ENCODE measurements at places on chromosomes 3 and 15.

DNA sequence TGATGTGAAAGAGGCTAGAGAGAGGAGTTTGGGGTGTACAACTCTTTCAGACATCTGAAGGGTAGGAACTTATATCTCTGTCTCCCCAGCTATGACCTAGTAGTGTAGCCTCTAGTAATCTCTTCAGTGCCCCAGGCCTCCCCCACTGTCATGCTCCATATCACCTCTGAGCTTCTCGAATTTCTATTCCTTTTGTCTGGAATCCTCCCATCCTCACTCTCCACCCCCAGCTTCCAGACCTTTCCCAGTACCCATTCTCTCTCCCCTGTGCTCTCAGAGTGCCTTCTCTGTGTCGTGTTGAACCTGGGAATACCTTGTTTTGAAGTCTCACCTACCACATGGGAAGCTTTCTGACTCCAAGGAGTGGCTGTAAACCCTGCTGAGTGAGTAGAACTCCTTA is 3.6 kb upstream of the RBPMS2 start:
- no peak for DNase-seq

DNA sequence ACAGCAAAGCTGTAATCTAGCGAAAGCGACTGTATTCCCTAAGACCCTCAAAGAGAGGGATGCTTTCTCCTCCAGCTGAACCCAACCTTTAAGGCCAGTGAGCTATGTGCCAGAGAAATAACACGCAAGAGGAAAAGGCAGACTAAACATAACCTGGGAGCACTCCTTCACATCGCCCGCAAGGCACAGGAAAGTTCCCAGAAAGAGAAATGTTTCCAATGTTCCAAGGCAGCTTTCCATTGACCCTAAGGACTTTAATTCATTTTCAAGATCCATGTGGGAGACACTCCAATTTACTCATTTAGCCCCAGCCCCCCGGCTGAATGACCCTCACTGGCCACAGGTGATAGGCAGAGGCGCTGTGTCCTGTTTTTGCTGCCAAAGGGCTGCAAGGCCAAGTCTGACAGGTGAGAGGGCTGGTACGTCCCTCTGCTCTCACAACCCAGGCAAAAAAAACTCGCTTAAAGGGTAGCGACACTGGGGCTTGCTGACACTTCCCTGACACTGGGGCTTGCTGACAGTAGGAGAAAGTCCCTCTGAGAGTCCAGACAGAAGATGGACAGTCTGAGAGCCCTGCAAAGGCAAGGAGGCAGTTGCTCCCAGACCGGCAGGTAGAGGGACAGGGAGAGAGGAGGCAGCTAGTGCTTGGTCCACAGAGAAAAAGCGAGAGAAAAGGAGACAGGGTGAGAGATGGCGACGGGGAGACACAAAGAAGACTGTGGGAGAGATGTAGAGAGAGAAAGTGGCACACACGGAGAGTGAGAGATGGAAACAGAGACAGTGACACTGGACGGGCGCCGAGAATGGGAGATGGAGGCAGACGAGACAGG is 702 bp downstream of the ARHGEF3 start:
- no peak for DNase-seq

- DNase-seq, result no peak
These were observed 25.4 kb upstream of the ALPK3 start for GRCh38 chr15:84791763-84792162.

GRCh38 chr3:79019137-79019923 is 748.5 kb downstream of the ROBO1 start:
- no peak for DNase-seq

GRCh38 chr15:27017168-27017809 is 46.3 kb downstream of the GABRG3 start:
- DNase-seq, result no peak

GRCh38 chr15:79494963-79495755 is 63.0 kb downstream of the MINAR1 start:
- no peak for DNase-seq

DNA sequence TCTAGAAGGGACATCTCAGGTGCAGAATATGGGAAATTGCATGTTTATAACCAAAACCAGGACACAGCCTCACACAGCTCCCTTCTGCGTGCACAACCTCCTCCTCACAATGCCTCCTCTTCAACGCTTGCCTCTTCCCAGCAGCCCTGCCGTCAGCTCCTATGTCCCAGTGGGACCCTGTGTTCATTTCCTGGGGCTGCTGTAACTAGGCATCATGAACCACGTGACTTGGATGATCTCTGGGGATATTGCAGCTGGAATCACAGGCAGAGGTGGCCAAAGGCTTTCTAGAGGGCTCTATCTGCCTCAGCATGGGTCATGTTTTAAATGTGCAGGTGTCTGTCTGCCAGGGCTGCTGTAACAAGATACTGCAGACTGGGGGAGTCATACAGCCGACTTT is 375.3 kb downstream of the OCA2 start:
- DNase-seq, result no peak

- no peak for DNase-seq
These were observed 26.3 kb downstream of the COL6A6 start for GRCh38 chr3:130543322-130543721.

- DNase-seq, result no peak
These were observed 114.6 kb downstream of the LRIG1 start for GRCh38 chr3:66386011-66386924.

GRCh38 chr3:194705761-194706160 is 20.1 kb downstream of the FAM43A start:
- no peak for DNase-seq

- no peak for DNase-seq
These were observed 33.3 kb upstream of the ATG7 start for GRCh38 chr3:11238880-11239279.

GRCh38 chr3:18061737-18062656 is 319.6 kb upstream of the TBC1D5 start:
- no peak for DNase-seq

GRCh38 chr3:52440249-52440551 is 4.7 kb downstream of the SEMA3G start:
- no peak for DNase-seq

DNA sequence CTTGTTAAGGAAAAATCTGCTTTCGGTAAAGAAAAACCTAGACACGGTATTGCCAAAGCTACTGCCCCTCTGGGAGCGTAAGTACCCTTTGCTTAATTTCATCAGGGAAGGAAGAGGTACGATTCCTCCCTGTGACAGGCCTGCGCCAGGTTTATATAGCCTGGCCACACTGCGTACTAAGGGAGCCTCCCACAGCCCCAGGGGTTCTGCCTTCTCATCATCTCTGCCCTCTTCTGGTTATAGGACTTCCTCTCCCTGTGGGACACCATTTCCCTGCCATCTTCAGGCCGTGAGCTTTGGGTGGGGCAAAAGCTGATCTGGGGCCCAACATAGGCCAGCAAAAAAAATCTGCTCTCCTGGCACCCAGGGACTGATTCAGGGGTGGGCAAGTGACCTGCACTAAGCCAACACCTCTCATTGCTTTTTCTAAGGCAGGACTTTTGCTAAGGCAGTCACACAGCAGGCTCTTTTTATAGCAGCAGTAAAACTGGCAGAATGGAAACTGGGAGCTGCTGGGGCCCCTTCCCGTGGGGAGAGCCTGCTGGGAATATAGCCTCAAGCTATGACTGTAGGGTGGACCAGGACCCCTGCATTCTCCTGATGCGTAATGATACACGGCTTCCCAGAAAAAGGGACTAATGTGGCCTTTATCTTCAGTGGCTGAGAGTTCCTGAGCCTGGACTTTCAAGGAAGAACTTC is 76.2 kb downstream of the PRICKLE2 start:
- DNase-seq, result no peak

GRCh38 chr3:177483182-177483967 is 286.1 kb upstream of the TBL1XR1 start:
- no peak for DNase-seq

DNA sequence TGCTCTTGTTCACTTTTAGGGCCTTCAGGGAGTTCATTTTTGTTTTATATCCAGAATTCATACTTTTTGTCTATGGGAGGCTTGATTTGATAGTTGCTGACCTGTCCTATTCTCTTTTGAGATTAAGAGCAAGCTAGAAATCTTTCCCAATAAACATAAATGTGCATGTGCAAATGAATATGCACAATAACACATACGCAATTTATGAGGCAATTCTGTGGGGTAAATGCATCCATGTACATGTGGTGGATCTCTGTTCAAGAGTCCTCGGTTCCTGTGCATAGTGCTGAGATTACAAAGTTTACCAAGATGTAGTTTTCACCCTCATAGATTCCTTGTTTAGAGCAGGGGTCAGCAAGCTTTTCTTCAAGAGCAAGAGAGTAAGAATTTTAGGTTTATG is 640.7 kb downstream of the EDEM1 start:
- no peak for DNase-seq

- DNase-seq, result no peak
These were observed 118.2 kb downstream of the KLHL25 start for GRCh38 chr15:85676342-85677098.

DNA sequence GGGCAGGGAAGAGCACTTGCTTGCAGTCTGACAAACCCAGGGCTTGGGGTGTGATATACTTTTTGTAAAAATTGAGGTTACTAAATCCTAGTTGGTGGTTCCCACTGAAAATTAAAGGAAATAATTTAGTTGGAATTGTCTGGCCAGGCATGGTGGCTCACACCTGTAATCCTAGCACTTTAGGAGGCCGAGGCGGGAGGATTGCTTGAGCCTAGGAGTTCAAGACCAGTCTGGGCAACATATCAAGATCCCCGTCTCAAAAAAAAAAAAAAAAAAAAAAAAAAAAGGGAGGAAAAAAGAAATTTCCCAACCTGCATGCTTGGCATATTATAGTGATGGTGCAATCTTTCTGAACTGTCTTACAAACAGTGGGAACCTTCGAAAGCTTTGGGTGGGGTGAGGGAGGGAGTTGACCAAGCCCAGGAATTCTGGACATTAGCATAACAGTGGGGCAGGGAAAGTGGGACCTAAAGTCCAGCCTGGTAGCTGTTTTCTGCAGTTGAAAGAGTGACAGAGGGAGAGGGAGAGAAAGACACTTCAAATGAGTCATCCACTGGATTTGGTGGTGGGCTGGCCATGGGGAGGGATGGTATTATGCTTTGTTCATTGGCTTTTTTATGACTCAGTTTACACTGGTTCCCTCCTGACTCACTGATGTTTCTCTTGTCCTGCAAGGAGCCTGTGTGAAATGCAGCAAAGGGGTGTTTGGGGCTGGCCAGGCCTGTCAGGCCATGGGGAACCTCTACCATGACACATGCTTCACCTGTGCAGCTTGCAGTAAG is 41.1 kb downstream of the LIMD1 start:
- DNase-seq, result no peak
